AG04449 (cell line): ENCODE measurements at places on chromosomes 3 and 15.

DNA sequence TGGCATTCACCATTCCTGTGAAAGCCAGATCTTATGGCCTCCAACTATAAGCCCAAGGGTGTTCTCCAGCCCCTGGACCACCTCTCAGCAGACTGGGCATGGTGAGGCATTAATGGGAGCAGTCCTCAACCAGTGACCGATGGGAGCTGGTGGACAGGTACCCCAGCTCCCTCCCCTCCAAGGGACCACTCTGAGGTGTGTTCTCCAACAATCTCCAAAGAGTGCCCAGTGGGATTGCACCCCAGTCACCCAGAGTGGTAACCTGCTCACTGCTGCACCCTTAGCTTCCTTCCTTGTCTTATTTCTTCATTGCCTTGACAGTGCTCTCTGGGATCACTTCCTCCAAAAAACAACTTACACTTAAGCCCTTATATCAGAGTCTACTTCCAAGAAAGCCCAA, 8.2 kb upstream of the ITGA11 start:
- DNase-seq, result no peak

GRCh38 chr15:66189291-66189690, 64.3 kb downstream of the MEGF11 start:
- no peak for DNase-seq

GRCh38 chr15:32108661-32109060, 78.3 kb downstream of the CHRNA7 start:
- DNase-seq, result no peak

- DNase-seq, result no peak
Observed at GRCh38 chr3:46407970-46408369, 911 bp downstream of the CCRL2 start.

GRCh38 chr3:44961888-44962287, 14.1 kb downstream of the ZDHHC3 start:
- no peak for DNase-seq

DNA sequence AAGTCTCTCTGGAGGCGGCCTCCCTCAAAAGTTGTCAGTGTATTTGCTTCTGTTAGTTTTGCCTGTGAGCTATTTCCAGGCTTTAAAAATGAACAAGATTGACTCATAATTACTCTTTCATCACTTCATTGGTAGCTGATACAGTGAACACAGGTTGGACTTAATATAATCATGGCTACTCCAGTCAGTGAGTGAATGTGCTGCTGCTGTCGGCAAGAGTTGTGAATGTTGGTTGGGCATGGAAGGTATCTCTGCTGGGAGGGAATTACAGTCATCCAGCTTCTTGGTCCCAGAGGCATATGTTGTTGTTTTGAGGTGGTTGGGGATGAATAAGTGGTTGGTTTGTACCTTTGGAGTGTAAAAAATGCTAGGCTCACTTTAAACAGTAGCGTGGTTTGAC, 11.5 kb downstream of the TCF12 start:
- no peak for DNase-seq

DNA sequence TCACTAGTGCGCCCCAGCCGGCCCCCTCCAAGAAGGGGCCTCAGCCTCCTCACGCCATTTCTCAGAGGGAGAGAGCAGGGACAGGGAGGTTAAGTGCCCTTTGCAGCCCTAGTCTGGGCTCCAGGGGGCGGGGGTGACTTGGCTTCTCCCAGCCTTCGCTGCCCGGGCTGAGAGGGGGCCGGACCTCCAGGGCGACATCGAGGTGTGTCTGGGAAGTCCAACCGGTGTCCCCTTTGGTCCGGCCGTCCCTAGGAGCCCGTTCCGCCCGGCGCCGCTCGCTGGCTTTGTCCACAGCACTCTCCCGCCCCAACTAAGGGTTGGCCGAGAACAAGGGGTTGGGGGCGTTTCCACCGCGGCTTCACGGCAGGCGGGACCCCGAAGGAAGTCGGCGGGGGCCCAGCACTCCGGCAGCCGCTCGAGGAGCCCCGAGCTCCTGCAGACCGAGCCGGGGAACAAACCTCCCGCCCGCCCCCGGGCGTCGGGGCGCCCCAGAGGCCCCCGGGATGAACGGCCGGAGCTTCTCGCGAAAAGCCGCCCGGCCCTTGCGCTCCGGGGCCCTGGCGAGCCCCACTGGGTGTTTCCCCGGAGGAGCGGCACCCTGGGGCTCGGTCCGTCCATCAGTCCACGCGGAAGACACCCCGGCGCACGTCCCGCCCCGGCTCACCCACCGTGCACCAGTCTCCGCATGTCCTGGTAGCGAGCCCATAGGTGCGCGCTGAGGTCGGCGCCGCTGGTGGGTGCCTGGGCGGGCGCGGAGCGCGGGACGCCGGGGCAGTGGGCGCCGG, 627 bp downstream of the NT5DC2 start:
- DNase-seq, result no peak

GRCh38 chr3:188192034-188192433, 38.1 kb downstream of the LPP start:
- DNase-seq, result no peak

- DNase-seq, result peak; percentile 87
Observed at GRCh38 chr3:170622369-170623159, 36.7 kb upstream of the SLC7A14 start.

DNA sequence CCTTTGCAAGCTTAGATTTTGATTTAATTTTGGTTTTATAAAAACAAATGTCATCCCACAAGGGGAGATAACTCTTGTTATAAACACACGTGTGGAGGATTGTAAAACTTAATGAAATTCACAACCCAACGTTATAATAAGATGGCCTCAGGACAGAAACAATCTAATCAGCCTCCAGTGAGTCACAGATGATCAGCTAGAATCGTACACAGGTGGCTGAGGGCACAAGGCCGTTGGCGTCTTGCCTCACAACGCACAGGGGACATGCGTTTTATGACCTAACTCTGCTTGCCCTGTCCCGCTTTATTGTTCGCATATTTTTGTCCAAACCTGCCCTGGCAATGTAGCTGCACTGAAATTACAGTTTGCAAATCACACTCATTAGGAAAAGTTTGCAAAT, 121.9 kb upstream of the PDZRN3 start:
- DNase-seq, result no peak
